ENCODE measurements at places on chromosomes 11 and 22. TPM values are rescaled to one million over a fixed set of nuclear protein-coding genes. Genes with fewer than 3 reads are reported as not detected.

DNA sequence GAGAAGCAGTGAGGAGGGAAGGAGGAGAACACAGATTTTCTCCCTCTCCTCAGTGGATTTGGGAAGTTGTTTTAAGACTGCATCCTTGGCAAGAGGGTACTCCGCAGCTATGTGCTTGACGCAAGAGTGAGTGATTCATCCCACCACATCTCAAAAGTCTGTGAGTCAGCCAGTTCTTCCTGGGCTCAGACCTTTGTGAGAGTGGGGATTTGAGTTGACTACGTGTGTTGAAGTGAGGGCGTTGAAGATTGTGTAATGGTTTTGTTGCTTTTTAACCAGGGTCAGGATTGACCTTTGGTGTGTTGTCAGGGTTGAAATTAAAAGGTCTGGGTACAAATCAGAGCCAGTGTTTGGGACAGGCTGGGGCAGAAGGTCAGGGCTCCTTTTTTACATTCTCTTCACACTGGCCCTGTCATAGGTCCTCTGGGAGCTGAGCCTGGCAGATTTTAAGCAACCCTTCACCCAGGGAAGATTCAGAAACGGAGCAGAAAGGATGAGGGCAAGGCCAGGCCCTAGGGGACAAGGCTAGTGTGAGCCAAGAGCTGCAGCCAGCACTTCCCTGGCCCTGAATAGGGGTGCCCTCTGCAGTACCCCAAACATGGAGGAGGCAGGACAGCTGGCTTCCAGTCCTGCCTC lies 4.2 kb upstream of the C11orf86 start:
- no peak for DNase-seq

GRCh38 chr11:118240999-118241763 lies 11.0 kb downstream of the MPZL3 start:
- no peak for DNase-seq

GRCh38 chr11:27281740-27282590 lies 81.0 kb downstream of the CCDC34 start:
- DNase-seq, result peak; percentile 42

Gene SEC14L2
- 4.3 TPM for polyA plus RNA-seq

- DNase-seq, result no peak
Measured at GRCh38 chr11:94150056-94150455, 21.4 kb downstream of the PANX1 start.

- DNase-seq, result no peak
Measured at GRCh38 chr11:68974421-68975194, 6.2 kb downstream of the MRGPRD start.

DNA sequence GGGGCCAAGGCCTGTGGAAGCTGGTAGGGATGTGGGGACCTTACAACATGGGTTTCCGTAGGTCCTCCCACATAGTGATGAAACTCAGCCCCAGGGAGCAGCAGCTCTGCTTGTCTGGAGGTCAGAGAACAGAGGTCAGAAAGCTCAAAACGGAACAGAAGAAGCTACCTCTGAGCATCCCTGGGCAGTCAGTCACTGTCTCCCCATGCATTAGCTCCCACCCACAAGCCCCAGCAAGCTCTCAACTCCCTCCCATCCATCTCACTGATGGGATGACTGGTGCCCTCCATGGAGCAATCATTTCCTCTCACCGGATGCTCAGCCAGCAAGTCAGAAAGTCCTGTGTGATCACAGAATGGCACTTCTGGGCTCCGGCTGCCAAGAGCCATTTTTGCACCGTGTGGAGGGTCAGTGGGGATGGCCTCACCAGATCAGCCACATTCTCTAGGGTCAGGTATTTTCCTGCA lies 1.9 kb downstream of the TPP1 start:
- no peak for DNase-seq

Gene TENM4
- polyA plus RNA-seq, result 7.9 TPM

DNA sequence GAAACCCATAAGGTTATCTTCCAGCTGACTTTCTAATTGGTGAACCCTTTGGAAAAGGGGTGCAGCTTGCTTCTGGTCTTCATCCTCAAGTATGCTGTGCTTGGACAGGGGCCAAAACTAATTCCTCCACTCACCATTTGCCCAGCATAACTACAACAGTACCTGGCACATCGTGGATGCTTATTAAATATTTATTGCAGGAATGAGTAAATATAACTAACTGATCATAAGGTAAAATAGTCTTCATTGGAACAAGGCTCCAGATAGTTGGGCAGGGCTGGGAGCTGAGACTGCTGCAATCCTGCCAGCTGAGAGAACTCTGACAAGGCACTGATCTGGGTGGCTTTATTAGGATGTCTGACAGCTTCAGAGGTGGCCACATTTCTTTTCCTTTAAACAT lies 2.4 kb upstream of the SIDT2 start:
- DNase-seq, result no peak

Gene SHISAL1
- 12.9 TPM for polyA plus RNA-seq

GRCh38 chr11:110168033-110168803 lies 75.0 kb downstream of the ZC3H12C start:
- DNase-seq, result no peak

Gene NCF4
- 3.5 TPM for polyA plus RNA-seq

- no peak for DNase-seq
Measured at GRCh38 chr22:42116848-42117424, 13.7 kb downstream of the CYP2D6 start.

GRCh38 chr11:47591764-47592163 lies 2.4 kb downstream of the C1QTNF4 start:
- DNase-seq, result no peak

DNA sequence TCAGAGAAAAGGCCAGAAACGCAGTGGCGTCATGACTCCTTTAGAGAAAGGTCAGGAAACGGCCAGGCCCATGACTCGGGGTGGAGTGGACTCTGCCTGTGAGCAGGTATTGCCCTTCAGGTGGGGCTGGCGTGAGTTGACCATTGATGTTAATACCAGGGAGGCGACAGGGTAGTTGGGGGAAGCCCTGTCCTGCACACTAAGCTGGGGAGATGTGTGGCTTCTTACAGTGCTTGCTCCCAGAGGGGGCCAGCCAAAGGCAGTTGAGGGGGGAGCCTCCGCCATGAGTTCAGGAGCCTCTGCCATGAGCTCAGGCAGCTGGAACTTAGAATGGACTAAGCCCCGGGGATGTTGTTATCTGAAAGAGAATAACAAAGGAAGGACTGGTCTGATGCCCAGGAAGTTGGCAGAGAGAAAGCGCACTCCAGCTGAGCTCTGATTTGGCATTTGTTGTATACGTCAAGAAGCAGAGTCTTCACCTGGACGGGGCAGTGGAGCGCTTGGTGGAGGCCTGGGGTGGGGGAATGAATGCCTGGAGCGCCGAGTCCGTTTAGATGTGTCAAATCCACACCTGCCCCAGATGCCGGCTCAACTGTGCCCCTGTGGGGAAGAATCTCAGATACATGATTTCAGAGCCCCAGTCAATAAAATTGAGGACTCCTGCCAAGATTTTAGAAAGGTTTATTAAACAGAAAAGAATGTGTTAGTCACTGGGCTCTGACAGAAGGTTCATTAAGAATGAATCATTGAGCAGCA lies 222.5 kb downstream of the TBC1D22A start:
- no peak for DNase-seq

Gene GRIA4
- polyA plus RNA-seq, result 15.3 TPM

GRCh38 chr11:28763876-28764275 lies 655.7 kb downstream of the METTL15 start:
- DNase-seq, result no peak

DNA sequence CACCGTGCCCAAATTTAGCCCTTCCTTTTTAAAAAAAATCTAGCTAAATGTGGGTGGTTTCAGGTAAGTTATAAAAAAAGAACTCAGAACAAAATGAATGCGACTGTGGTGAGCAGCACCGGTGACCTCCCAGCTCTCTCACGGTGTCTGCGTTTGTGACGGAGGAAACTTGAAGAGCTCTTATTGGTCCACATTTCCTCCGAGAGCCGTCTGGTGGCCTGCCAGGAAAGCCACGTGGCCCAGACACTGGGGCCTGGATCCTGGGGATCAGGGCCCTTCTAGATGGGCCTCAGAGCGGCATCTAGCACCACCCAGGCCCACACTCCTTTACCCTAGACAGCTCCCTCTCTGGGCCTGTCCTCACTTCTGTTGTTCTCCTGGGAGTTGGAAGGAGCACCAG lies 39.5 kb downstream of the B3GAT1 start:
- DNase-seq, result no peak

Gene PHOX2A
- not detected for polyA plus RNA-seq

DNA sequence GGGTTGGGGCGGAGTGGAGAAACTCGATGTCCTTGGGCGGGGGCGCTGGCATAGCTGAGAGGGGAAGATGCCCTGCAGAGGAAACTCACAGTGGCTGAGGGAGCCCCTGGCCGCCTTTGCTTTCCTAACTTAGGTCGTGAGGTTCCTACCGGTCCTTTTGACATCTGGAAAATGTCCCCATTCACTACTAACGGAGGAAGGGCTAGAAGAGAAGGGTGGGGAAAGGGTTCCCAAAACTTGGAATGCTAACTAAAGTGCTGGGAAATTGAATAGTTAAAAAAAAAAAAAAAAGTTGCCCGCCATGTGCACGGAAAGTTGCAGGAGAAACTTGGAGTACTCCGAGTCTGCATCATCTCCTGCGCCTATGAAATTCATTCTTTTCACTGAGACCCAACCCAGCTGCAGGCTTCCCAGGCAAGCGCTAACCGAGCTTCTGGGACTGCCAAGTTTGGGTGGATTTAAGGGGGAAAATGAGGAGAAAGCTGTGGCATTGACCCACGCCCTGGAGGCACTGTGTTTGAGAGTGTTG lies 796 bp downstream of the TIMP3 start:
- DNase-seq, result peak; percentile 54

Gene SLC29A2
- polyA plus RNA-seq, result not detected

GRCh38 chr11:86483940-86484794 lies 109.5 kb downstream of the CCDC81 start:
- DNase-seq, result peak; percentile 62

Gene APOBEC3B
- 8.5 TPM for polyA plus RNA-seq

Gene MAML2
- polyA plus RNA-seq, result 5.7 TPM
